ENCODE measurements at places on chromosomes 2 and 18.

- no peak for DNase-seq
Observed at GRCh38 chr2:68103030-68103708, 40.4 kb upstream of the C1D start.

DNA sequence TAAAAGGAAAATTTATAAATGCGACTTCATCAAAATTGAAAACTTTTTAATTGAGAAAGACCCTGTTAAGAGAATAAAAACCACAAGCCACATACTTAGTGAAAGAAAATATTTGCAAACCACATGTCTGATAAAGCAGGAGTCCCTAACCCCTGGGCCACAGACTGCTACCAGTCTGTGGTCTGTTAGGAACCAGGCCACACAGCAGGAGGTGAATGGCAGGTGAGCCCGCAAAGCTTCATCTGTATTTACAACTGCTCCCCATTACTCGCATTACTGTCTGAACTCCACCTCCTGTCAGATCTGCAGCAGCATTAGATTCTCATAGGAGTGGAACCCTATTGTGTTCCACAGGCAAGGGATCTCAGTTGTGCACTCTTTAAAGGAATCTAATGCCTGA is 95.5 kb upstream of the CRACDL start:
- no peak for DNase-seq

GRCh38 chr18:79611040-79611681 is 68.4 kb upstream of the CTDP1 start:
- no peak for DNase-seq

- no peak for DNase-seq
Observed at GRCh38 chr2:226554701-226555100, 244.9 kb downstream of the IRS1 start.

- no peak for DNase-seq
Observed at GRCh38 chr2:218701806-218702205, 8.8 kb upstream of the TTLL4 start.

GRCh38 chr2:191618046-191618780 is 59.7 kb upstream of the NABP1 start:
- DNase-seq: no peak

DNA sequence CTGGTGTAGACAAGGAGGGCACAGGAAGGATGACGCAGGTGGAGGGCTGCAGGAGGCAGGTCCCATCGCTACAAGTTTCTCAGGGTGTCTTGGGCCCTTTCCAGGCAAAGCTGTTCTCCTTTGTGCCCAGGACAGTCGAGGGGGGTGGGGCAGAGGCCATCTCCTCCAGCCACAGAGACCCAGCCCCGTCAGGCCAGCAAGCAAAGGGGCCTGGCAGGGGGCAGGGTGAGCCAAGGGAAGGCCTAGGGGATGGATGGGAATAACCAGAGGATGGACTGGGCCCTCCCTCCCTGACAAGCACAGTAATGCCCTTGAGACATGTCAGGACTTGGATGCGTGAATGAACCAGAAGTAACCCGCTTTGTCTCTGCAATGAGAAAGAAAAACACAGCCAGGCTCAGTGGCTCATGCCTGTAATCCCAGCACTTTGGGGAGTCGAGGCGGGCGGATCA is 6.3 kb downstream of the TCF23 start:
- DNase-seq: no peak

GRCh38 chr2:101109451-101110118 is 41.6 kb downstream of the TBC1D8 start:
- DNase-seq: no peak

DNA sequence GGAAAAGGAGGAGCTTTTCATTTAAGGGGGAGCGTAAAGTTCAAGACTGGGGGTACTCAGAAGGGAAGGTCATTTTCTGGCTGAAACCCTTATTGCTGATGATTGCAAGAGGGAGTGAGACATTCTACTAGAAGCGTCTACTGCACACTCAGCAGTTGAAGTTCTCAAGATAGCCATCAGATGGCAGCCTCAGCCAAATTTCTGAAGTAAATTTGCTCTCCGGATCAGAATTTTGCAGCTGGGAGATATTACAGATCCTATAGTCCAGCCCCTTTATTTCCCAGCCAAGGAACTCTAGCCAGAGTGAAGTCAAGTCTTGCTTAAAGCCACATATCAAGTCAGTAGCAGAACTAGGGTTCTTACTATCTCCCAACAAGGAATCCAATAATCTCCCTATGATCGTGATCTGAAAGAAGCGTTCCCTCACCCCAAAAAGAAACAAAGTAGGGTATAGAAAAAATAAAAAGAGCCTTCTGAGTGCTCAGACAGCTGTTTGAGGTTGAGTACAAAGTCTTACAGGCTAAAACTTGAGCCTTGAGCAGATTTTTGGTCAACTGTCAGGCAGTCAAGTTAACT is 24.0 kb downstream of the RAX start:
- DNase-seq: no peak

DNA sequence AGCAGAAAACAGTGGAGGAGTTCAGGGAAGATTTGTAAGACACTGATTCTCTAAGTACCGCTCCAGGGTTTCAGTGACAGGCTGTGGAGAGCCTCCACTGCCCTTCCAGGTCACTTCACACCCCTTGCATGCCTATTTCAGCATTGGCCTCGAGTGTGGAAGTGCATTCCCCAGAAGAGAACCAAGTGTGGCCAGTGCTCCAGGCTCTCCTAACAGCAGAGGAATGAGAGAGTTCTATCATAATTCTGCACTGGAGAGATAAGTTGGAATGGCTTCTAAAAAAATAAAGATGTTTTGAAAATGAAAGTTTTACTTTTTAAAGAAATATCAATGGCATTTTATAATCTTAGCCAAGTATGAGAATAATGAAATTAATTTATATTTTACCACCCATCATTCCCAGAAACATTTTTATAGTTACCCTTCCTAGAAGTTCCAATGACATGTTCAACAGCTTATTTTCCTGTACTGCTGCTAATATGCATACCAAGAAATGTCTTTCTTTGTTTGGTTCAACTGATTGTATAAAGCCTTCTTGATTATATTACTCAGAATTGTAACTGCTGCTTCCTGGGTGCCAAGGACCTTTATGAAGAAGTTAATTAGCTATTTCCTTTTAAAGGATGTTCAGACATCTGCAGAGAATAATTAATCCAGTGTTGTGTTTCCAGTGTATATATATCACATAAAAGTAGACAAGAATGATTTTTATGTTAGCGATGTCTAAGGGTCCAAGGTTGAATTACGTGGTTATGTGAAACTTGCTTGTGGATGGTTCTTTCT is 61.0 kb upstream of the SERPINE2 start:
- no peak for DNase-seq

GRCh38 chr2:72937356-72937669 is 20.0 kb downstream of the EMX1 start:
- DNase-seq: no peak
